B cell (primary cell): ENCODE measurements at places on chromosomes 16 and 17.

- peak; percentile 87 for DNase-seq
Observed at GRCh38 chr16:88442727-88443576, 10.1 kb upstream of the ZFPM1 start.

GRCh38 chr16:87550495-87550961, 51.8 kb upstream of the JPH3 start:
- DNase-seq: peak; percentile 64

DNA sequence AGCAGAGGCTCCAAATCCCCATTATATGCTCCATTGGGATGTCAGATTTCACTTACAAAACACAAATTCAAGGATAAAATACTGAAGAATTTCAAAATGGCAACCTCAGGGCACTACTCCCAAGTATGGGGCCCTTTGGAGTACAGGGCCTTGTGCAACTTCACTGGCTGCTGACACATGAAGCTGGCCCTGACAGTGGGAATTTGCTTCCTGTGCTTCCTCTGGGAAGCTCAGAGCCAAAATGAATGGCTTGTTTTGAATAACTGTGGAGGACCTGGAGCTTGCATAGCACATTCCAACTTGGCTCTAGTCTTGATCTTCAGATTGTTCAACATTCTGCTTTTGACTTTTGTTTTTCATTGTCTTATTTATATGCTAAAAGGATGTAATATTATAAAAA, 52.3 kb upstream of the HNF1B start:
- DNase-seq: no peak

- DNase-seq: no peak
Observed at GRCh38 chr16:69928856-69929400, 22.2 kb upstream of the CLEC18A start.

- DNase-seq: no peak
Observed at GRCh38 chr16:2497116-2497630, 16.6 kb upstream of the ATP6V0C start.

- peak; percentile 83 for DNase-seq
Observed at GRCh38 chr16:3021449-3022207, 1.5 kb downstream of the TNFRSF12A start.

GRCh38 chr17:60525328-60525684, 736 bp downstream of the APPBP2 start:
- DNase-seq: no peak

DNA sequence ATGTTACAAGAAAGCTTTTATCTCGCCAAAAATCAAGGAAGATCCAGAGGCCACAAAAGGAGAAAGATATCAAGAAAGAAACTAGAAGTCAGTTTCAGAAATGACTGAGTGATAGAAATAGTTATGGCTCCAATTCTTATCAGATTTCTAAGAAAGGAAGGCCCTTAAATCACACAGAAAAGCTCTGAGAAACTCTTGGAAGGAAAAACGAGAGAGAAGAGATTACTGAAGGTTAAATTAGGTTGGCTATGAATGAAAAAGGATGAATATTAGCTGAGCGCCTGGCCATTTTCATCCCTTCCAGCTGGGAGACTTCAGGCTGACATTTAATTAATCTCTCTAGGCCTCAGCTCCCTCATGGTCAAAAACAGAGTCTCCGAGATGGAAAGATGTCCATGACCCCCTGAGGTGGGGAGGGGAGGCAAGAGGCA, 72.3 kb downstream of the CYTH1 start:
- no peak for DNase-seq

- DNase-seq: no peak
Observed at GRCh38 chr16:81973737-81974136, 37.5 kb downstream of the SDR42E1 start.

- DNase-seq: no peak
Observed at GRCh38 chr16:27437946-27438345, 36.0 kb downstream of the IL21R start.

- DNase-seq: no peak
Observed at GRCh38 chr16:11024333-11025053, 80.1 kb downstream of the CLEC16A start.

DNA sequence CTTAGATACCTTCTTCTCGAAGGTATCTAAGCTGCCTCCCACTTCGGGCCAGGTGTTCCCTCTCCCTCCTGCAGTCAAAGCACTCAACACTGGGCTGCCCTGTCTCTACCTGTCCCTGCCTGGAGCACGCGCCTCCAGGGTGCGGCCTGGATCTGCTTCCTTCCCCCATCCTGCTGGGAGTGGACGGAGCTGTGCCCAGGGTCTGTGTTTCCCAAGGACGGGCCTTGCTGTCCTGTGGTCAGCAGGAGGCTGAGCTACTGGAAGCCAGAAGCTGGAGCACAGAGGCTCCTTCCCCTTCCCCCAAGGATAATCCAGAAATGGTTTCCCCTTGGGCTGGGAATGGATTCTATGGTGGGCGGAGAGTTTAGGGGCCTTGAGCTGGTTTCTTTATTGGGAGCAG, 16.7 kb downstream of the LLGL2 start:
- DNase-seq: no peak

- DNase-seq: no peak
Observed at GRCh38 chr17:68601565-68602288, 560 bp upstream of the FAM20A start.

GRCh38 chr17:15451680-15452079, 15.7 kb downstream of the CDRT4 start:
- DNase-seq: no peak

DNA sequence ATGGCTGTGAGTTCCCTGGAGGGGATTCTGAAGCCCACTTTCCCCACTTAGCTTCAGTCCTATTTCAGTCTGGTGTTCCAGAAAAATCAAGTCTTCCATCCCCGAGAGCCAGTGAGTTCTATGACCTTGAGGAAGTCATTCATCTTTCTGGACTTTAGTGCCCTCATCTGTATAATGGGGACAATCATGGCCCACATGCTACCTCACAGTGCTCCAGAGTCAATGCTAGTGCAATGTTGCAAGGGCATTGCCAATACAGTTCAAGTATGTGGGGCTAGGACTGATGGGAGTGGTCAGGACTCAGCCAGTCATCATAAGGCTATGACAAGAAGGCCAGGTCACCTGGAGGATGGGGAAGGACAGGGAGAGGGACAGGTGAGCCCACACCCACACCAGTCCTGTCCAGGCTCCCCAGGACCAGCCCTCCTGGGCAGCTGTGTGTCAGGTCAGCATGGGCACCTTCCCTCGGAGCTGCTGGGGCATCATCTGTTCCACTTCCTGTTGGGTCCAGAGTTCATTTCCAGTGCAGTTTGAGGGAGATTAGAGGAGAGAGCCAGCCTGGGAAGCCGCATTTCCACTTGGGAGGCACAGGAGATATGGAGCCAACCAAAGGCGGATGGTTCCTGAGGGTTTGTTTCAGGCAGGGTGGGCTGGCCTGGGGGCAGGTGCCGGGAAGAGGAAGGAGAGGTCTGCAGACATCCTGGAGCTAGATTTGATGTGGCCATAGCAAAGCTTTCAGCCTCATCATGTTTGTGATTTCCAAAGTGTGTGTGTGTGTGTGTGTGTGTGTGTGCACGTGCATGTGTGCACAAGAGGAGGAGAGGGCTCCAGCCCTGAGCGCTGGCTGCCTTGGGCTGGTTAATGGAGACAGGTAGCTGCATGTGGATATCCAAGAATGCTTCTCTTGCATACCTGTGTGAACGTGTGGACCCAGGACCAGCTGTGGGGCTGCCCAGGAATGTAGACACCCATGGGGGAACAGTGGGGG, 3.9 kb upstream of the WNT9B start:
- DNase-seq: no peak

- DNase-seq: no peak
Observed at GRCh38 chr17:58414596-58414997, 2.7 kb downstream of the RNF43 start.

GRCh38 chr16:87762620-87763019, 3.2 kb downstream of the KLHDC4 start:
- no peak for DNase-seq

DNA sequence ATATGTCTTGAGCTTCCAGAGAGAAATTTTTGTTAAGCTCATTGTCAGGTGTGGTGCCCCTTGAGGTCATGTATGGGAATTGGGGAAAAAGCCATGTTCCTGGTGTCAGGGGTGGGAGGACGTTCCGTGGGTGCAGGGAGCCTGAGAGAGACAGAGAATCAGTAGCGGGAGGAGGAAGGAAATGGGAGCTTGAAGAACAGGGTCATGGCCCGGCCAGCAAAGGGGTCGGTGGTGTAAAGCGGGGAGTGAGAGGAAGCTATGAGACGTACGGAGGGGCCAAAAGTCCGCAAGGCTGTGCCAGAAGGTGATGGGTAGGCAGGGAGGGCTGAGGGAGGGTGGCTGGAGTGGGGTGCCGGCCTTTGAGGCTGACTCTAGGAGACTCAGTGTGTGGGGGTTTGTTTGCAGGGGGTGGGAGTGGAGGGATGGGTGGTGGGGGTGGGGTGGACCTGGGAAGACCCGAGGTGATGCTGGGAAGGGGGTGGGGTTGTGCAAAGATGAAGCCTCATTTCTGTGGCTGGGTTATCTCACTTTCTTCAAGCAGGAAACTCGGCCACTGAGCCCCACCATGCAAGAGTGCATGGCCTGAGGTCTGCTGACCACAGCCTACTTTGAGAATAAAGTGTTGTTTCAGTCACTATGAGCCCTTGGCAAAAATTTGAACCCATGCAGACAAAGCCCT, 63.6 kb downstream of the PLCG2 start:
- no peak for DNase-seq

DNA sequence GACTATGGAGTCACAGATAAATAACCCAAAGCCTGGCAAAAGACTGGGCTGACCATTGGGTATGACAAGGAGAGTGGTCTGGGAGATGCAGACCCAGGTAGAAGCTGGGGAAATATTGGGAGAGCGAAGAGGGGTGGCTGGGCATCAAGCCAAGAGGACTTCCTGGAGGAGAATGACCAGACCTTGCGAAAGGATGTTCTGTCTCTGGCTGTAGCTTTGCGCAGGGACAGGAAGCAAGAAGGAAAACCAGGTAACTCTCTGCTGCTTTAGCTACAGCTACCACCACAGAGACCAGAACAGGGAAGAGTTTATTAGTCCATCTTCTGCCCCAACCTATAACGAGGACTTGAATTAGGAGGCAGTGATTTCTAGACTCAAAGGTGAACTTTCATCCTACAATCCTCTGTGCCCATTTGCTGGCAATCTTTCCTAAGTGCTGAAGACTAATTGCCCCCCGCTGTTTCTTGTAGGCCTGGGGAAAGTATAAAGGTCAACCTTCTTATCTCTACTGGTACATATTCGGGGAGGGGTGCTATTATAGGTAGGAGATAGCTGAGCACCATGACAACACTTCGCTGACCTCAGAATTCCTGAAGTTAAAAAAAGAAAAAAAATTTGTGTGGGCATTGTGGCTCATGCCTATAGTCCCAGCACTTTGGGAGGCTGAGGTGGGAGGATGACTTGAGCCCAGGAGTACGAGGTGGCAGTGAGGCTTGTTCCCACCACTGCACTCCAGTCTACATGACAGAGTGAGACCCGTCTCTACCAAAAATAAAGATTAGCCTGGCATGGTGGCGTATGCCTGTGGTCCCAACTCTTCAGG, 19.1 kb upstream of the KIFC3 start:
- DNase-seq: no peak

DNA sequence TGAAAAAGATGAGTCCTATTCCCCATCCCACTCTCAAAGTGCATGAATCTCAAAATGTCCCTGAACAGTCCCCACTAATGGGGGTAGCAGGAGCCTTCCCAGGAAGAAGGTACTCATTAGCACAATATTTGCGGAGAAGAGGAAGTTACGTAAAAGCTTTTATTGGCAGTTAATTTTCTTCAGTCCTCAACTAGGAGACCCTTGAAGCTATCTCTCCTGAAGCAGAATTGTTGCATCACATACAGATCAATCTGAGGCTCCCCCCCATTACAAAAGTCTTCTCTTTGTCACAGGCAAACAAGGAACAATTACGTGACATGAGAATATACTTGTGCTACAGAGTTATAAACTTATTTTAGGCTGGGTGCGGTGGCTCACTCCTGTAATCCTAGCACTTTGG, 14.2 kb downstream of the SLFN12L start:
- no peak for DNase-seq

- no peak for DNase-seq
Observed at GRCh38 chr17:74527756-74528155, 3.5 kb downstream of the CD300LB start.

DNA sequence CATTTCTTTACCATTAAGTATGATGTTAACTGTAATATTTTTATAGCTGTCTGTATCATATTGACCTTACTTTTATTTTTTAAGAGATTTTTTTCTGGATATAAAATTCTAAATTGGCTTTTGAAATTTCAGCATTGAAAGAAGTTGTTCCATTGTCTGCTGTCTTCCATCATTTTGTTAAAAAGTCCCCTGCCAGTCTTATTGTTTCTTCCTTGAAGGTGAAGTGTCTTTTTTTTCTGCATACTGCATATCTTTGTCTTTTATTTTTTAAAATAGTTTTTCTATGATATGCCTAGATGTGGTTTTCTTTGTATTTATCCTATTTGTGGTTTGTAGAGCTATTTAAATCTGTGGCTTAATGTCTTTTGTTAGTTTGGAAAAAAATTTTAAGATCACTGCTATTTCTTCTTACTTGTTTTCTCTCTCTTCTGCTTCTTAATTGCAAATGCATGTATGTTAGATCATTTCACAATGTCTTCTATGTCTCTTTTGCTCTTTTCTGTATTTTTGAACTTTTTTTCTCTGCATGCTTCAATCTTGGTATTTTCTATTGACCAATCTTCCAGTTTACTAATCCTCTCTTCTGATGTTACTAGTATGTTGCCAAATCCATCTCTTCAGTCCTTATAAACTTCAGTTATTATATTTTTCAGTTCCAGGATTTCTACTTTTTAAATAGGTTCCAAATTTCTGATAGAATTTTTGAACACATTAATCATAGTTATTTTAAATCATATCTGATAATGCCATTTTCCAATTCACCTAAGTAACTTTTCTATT, 20.2 kb downstream of the IL21R start:
- no peak for DNase-seq

GRCh38 chr17:76556765-76557367, 17.0 kb downstream of the PRCD start:
- peak; percentile 79 for DNase-seq

DNA sequence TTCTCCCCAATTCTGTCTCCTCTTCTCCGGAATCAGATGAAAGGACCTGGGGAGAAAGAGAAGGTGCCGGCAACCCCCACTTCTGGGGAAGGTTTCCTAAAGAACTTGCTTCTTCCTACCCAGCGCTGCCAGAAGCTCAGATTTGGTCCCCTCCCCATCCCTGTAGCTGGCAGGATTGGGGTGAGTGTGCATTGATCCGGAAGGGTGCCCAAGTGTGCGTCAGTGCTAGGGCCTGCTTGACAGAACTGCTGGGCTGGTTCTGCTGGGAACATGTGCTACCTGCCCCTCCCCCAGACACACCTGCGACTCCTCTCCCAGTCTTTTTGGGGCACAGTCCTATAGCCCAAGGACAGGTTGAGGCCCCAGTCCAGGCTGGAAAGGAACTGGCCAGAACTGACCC, 3.3 kb downstream of the ARL4D start:
- peak; percentile 51 for DNase-seq

DNA sequence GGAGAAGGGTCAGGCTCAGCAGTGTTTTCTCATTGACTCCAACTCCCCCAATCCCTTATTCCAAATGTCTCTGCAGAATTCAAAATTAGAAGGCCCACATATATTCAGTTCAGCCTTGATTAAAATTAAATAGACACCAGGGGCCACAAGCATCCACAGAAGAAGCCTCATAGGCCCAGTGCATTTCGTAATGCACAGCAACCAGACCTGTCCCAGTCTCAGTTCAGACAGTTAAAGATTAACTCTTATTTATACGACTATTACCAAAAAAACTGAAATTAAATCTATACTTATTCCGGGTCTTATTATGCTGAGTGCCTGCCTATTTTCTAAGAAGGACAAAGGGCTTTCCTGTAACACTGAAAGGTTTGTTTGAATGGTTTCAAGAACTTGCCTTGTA, 41.8 kb upstream of the GSG1L start:
- DNase-seq: no peak

- DNase-seq: peak; percentile 68
Observed at GRCh38 chr17:44005527-44006271, 1.3 kb downstream of the NAGS start.

GRCh38 chr17:57009737-57010445, 32.0 kb downstream of the SCPEP1 start:
- peak; percentile 72 for DNase-seq
